Stimulated activated CD4-positive, alpha-beta T cell treated with anti-CD3 and anti-CD28 coated beads, Interleukin-12 subunit alpha, Interleukin-12 subunit beta, amount 100 ng/mL, for 24 hours (primary cell): ENCODE measurements at places on chromosomes 4 and X.
A peak's percentile ranks its signal among the peaks of the same experiment; 100 is the strongest.

GRCh38 chr4:25827897-25828296, 34.9 kb downstream of the SEL1L3 start:
- DNase-seq = no peak

DNA sequence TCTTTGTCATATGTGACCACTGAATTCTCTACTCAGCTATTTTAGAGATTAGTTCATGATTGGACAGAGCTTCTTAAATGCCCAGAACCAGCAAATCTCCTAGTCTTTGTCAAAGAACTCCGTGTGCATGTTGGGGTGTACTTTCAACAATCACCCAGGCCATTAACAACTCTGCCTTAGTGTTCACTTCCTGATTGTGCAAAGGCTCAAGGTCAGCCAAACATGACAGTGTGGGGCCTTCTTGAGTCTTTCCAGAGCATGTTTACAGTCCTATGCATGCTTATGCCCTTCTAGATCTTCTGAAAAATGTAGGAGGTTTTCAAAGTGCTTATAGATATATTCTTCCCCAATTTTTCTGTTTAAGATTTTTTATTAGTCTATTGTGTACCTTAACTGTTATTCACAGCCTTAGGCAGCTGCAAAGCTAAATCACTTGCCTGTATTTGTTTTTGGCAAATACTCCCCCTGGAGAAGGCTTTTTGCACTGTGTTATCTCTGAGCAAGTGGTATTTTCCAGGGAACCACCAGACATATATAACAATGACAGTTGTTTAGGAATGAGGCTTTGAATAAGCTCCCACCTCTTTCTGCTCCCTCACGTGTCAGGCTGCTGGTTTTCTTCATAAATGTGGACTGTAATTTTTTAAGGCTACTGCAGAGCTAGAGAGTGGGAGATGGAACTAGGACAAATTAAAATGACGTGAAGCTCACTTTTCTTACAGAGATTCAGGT, 24.0 kb upstream of the DRP2 start:
- no peak for DNase-seq

DNA sequence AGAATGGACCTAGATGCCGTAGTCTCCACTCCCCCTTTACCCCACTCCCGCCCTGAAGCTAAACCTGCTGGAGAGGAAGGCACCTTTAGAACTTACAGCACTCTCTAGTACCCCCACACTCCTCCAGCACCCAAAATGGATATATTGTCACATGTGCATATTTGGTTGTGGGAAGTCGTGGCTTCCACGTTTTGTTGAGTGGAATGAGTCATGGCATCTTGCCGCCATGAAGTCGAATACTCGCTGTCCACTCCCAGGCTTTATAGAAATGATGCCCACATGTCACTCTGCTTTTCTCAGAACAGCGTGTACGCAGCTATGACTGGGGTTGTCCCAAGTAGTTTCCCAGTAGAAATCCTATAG, 545 bp downstream of the ABCE1 start:
- DNase-seq = peak; percentile 31

DNA sequence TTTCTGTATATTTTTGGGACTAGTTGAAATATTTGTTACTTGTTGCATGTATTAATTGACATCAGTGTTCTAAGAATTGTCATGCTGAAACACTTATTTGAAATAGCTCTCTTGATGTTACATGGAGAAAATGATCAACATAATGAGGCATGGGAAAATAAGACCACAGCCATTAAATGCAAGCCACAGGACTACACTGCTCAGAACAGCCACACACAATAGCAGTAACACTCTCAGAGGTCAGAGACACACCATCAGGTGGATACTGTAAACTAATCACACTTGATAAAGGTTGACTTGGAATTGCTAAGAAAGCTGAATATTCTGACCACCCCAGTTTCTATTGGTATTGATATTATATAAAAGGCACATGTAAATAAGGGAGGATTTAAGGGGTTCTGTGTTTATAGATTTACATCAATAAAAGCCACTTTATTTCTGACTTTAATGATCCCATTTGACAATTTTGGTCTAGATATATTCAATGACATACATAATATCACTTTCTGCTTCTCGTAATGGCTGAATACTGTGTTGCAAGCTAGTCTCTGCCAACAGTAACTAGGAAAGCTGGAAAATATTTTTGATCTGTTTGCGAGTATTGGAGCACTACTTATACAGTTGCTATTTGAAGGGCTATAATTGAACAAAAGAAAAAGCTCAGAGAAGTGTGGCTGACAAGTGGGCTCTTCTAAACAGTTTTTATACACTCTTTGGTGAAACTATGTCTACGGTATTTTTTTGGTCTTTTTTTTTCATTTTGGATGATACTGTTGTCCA, 876.5 kb upstream of the INTU start:
- DNase-seq = no peak

- DNase-seq = no peak
These were observed 102.4 kb upstream of the ZDHHC15 start for GRCh38 chrX:75625232-75625631.

- DNase-seq = no peak
These were observed 1425.5 kb downstream of the PCDH18 start for GRCh38 chr4:136106753-136107152.

GRCh38 chr4:40121515-40121914, 64.9 kb downstream of the N4BP2 start:
- DNase-seq = peak; percentile 7

DNA sequence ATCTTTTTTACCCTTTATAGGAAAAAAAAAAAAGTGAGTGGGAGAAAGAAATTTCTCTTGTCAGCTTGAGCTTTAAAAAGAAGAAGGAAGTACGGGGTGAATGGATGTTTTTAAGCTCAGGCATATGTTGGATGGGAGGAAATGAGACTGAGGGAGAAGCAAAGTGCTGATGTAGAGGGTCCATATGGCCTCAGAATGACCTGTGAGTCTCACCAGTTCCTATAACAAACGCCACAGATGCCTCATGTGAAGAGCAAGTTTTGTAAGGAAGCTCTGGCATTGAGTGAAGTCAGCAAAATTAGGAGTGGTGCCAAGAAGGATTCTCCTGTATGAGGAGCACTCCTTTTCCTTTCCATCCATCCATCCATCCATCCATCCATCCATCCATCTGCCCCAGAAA, 214.6 kb downstream of the PTTG2 start:
- no peak for DNase-seq

DNA sequence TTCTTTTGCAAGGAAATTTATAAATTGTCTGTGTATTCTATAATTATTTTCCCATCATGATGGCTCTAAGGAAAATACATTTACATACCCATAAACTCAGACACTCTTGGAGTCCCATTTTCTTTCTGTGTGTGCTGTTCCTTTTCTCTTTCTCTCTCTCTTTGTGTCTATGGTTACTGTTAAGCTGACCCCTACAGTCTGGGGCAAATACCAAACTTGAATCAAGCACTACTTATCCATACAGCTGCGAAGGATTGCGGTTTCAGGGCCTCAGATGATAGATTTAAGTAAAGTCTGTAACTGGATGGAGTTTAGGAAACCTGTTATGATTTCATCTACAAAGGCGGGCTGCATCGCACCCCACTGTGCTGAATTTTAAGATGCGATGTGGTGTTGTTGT, 150.2 kb downstream of the SHROOM3 start:
- no peak for DNase-seq

- no peak for DNase-seq
These were observed 147.6 kb downstream of the PPP3CA start for GRCh38 chr4:101199507-101200285.

- no peak for DNase-seq
These were observed 875.0 kb upstream of the PRKX start for GRCh38 chrX:4588466-4588865.

GRCh38 chr4:94653984-94654609, 103.7 kb upstream of the BMPR1B start:
- no peak for DNase-seq

DNA sequence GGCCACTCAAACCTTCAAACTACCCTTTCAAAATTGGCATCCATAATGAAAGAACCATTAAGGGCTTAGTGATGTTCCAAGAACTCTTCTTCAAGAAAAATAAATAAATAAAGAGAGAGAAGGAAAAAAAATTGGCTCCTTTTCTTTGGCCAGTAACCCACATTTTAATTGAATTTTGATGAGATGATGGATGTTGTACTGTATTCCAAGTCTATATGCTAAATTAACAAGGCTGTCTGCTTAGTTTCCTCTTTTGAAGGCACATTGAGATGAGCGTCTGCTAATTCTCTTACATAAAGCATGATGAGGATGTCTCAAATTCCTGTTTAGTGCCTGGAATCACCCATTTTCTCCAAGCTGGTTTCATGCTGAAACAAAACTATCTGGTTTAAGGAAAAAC, 33.4 kb downstream of the PHOX2B start:
- no peak for DNase-seq

DNA sequence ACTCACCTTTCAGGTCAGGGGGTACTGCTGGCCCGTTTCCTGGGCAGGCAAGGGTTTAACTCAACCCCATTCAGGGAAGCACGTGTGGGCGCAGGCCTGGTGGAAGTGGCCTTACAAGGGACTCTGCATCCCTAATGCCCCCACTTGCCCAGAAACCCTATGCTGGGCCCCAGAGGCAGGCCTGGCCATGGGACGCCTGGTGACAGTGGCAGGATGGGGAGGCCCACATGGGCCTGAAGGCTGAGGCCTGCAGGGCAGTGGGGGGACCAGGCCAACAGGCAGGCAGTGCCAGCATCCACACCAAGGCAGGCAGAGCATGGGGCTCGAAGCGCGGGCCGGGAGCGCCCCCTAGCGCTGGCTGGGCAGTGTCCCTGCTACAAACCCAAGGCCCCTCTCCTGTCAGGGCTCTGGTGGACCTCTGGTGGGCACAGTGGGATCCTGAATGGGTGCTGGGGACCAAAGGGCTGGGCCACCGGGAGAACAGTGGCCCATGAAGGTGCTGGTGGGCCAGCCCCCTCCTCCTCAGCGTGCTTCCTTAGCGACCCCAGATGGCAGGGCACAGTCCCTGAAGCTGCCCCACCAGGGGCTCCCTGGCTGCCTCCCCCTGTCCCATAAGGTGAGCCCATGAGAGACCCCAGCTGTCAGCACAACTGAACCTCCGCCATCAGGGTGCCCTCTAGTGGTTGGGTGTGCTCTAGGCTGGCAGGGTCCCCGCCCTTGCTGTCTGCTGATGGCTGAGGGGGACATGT, 16.8 kb downstream of the FGFR3 start:
- peak; percentile 33 for DNase-seq

GRCh38 chr4:42398871-42399331, 1.6 kb downstream of the SHISA3 start:
- DNase-seq = no peak

DNA sequence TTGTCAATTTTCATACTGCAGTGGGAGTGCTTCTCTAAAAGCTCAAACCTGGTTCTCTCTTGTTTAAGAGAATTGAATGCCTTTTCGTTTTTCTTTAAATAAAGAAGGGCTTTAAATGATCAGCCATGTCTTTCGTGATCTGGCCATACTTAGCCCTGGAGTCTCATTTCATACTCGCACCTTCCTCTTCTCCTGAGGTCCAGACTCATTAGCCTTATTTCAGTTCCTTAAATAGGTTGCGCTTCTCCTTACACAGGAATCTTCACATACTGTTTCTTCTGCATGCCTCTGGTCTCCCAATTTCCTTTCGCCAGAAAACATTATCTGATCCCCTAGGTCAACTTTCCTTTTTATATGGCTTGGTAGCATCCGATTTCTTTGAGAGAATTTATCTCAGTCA, 565.6 kb upstream of the TENM3 start:
- DNase-seq = no peak

DNA sequence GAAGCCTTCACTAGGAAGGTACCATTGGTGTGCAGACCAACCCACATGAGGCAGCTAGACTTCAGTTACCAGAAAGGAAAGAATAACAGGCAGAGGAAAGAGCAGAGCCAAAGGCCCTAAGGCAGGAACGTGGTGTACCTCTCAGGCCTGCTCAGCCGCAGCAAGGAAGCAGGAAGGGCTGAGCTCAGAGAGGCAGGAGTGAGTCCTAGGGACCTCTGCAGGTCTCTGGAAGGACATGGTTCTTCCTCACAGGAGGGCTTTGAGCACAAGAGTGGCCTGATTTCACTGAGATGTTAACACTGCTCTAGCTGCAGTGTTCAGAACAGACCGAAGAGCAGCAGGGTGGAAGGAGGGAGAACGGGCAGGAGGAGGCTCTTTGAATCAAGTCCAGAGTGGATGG, 124.6 kb downstream of the DCHS2 start:
- no peak for DNase-seq

DNA sequence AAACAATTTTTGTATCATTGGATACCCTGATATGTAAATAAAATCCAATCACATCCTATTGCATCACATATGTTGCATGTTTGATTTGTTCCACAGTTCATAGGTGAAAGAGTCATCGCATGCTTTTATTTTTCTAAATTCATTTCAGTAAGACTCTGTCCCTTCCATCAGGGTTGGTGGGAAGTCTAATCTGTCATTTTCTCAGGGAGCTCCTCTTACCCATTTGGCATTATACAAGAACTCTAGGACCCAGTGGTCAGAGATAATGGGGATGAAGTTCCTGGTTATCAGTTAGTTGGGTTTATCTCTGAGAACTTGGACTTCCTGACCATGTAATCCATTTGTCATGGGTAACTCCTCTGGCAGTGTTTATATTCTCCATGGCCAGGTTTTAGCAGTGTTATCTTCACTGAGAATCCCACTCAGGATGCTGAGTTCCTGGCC, 227.1 kb upstream of the JADE1 start:
- no peak for DNase-seq

- no peak for DNase-seq
These were observed 12.4 kb downstream of the PAQR3 start for GRCh38 chr4:78926826-78927225.

DNA sequence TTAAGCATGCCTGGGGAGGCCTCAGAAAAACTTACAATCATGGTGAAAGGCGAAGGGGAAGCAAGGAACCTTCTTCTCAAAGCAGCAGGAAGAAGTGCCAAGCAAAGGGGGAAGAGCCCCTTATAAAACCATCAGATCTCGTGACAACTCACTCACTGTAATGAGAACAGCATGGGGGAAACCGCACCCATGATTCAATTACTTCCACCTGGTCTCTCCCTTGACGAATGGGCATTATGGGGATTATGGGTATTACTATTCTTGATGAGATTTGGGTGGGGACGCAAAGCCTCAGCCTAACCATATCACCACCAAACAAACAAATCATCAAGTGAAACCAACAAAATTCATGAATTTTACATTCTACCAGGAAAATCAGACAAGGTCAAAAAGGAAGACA, 76.7 kb upstream of the TAB3 start:
- no peak for DNase-seq

DNA sequence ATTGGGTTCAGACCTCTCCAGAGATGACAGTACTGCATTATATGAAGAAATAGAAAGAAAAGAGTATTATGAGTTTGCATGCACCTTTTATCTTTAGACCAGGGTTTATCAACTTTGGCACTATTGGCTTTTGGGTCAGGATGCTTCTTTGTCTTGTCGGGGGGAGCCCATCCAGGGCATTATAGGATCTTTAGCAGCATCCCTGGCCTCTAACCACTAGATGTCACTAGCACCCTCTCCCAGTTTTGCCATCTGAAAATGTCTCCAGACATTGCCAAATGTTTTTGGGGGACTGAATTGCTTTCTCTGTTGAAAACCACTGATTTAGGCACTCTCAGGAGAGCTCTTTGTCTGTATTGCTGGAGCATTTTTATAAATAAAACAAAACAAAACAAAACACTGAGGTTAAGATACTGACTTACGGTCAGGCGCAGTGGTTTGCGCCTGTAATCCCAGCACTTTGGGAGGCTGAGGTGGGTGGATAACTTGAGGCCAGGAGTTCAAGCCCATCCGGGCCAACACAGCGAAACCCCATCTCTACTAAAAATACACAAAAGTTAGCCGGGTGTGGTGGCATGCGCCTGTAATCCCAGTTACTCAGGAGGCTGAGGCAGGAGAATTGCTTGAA, 23.6 kb downstream of the CA5B start:
- DNase-seq = peak; percentile 6
